ENCODE measurements at places on chromosomes 3 and 15.

GRCh38 chr3:160929595-160929994 lies 173.6 kb downstream of the PPM1L start:
- H3K27ac ChIP-seq, result no peak overlapping the region
- H3K36me3 ChIP-seq, result no peaks in the 10 kb centered on the region
- H3K4me3 ChIP-seq, result no peak overlapping the region
- H3K27me3 ChIP-seq, result no peaks in the 10 kb centered on the region
- H3K4me1 ChIP-seq, result no peaks in the 10 kb centered on the region

- H3K27me3 ChIP-seq, result no peaks in the 10 kb centered on the region
- H3K4me1 ChIP-seq, result no peaks in the 10 kb centered on the region
- no peak for DNase-seq
- no peak overlapping the region for H3K4me3 ChIP-seq
These were observed 4.3 kb upstream of the CCR4 start for GRCh38 chr3:32946973-32947788.

GRCh38 chr3:15064299-15064834 lies 748 bp downstream of the MRPS25 start:
- no peak for DNase-seq
- peak overlapping the region; percentile 51 for H3K27ac ChIP-seq
- peak overlapping the region; percentile 88 for H3K4me3 ChIP-seq
- H3K36me3 ChIP-seq, result peaks cover under 1% of the 10 kb centered on the region
- H3K27me3 ChIP-seq, result no peaks in the 10 kb centered on the region
- peaks cover 18% of the 10 kb centered on the region for H3K4me1 ChIP-seq

GRCh38 chr3:175983379-175983778 lies 1124.2 kb downstream of the NAALADL2 start:
- DNase-seq, result no peak
- no peaks in the 10 kb centered on the region for H3K4me1 ChIP-seq
- no peak overlapping the region for H3K4me3 ChIP-seq
- no peaks in the 10 kb centered on the region for H3K36me3 ChIP-seq

- peak overlapping the region; percentile 4 for H3K27ac ChIP-seq
- DNase-seq, result no peak
- peaks cover 5% of the 10 kb centered on the region for H3K4me1 ChIP-seq
- H3K36me3 ChIP-seq, result peaks cover 8% of the 10 kb centered on the region
These were observed 95.0 kb downstream of the MYLK start for GRCh38 chr3:123789160-123789559.

- H3K36me3 ChIP-seq, result no peaks in the 10 kb centered on the region
- H3K4me3 ChIP-seq, result no peak overlapping the region
- no peak overlapping the region for H3K27ac ChIP-seq
- H3K27me3 ChIP-seq, result no peaks in the 10 kb centered on the region
- no peak for DNase-seq
- H3K4me1 ChIP-seq, result no peaks in the 10 kb centered on the region
These were observed 100.8 kb upstream of the AZI2 start for GRCh38 chr3:28449398-28449797.

- no peaks in the 10 kb centered on the region for H3K27me3 ChIP-seq
- H3K36me3 ChIP-seq, result no peaks in the 10 kb centered on the region
- H3K4me3 ChIP-seq, result no peak overlapping the region
- no peaks in the 10 kb centered on the region for H3K4me1 ChIP-seq
These were observed 141.8 kb downstream of the UBE2E2 start for GRCh38 chr3:23344886-23345285.

GRCh38 chr3:132294906-132295305 lies 22.3 kb upstream of the ACP3 start:
- DNase-seq, result no peak
- no peak overlapping the region for H3K4me3 ChIP-seq
- H3K4me1 ChIP-seq, result no peaks in the 10 kb centered on the region
- no peak overlapping the region for H3K27ac ChIP-seq
- no peaks in the 10 kb centered on the region for H3K27me3 ChIP-seq

- H3K36me3 ChIP-seq, result no peaks in the 10 kb centered on the region
- no peak for DNase-seq
- H3K4me3 ChIP-seq, result no peak overlapping the region
- peak overlapping the region; percentile 62 for H3K27ac ChIP-seq
- peaks cover 16% of the 10 kb centered on the region for H3K4me1 ChIP-seq
These were observed 76.9 kb downstream of the SAMMSON start for GRCh38 chr3:70076396-70076795.

GRCh38 chr3:41575724-41576123 lies 376.4 kb downstream of the CTNNB1 start:
- H3K27me3 ChIP-seq, result no peaks in the 10 kb centered on the region
- H3K27ac ChIP-seq, result no peak overlapping the region
- H3K4me1 ChIP-seq, result peaks cover 6% of the 10 kb centered on the region
- no peak for DNase-seq
- H3K36me3 ChIP-seq, result no peaks in the 10 kb centered on the region

DNA sequence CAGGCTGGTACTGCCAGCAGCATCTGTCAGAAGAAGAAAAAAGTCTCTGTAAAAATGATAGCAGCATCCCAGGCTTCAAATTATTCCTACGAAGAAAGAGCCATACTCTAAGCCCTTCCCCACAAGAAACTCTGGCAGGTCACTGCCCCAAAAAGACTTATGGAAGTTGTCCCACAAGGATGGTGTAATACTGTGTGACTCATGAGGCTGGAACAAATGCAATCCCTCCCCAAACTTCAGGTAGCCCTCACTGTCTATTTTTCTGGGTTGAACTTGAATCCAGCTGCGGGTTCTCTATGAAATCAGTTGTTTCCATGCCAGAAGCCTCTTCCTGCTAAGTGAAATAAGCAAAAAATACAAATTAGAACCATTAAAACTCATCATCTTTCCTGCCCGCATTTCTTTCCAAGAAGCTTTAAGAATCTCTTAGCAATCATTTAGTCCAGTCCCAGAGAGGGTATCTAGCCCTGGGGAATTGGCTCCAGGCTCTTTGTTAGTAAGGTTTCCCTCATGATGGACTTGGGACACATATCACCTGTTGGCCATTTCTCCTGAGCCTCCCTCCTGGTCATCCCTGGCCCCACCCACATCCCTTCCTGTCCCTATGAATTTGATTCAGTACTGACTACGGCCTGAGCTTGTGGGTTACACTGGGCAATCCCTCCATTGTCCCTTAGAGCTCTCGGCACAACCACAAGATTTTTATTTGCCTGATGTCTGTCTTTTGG lies 51.7 kb downstream of the FAM174B start:
- no peaks in the 10 kb centered on the region for H3K36me3 ChIP-seq
- H3K4me1 ChIP-seq, result no peaks in the 10 kb centered on the region
- no peak for DNase-seq
- H3K4me3 ChIP-seq, result no peak overlapping the region

DNA sequence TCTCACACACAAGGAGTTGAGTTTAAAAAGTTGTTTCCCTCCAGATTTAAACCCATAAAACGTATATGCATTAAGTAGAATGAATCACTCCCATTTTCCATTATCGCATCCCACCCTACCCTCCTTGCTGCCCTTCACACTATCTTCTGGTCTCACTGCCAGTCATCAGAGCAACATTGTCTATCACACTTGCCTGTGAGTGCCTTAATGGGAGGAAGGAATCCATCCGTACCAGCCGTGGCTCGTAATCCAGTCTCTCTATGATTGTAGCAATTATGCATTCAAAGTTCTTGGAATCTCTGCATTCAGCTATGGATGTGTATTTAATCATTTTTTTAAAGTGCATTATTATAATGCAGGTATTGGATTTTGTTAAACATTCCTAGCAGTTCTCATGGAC lies 1.9 kb downstream of the TMEM266 start:
- no peak for DNase-seq
- no peaks in the 10 kb centered on the region for H3K36me3 ChIP-seq
- H3K27me3 ChIP-seq, result no peaks in the 10 kb centered on the region
- H3K4me3 ChIP-seq, result no peak overlapping the region

GRCh38 chr3:73432023-73432705 lies 192.6 kb downstream of the PDZRN3 start:
- no peaks in the 10 kb centered on the region for H3K36me3 ChIP-seq
- DNase-seq, result no peak
- peaks cover 5% of the 10 kb centered on the region for H3K4me1 ChIP-seq

GRCh38 chr3:150117076-150117475 lies 146.4 kb upstream of the PFN2 start:
- no peaks in the 10 kb centered on the region for H3K36me3 ChIP-seq
- no peak for DNase-seq
- H3K27me3 ChIP-seq, result no peaks in the 10 kb centered on the region
- no peak overlapping the region for H3K27ac ChIP-seq

DNA sequence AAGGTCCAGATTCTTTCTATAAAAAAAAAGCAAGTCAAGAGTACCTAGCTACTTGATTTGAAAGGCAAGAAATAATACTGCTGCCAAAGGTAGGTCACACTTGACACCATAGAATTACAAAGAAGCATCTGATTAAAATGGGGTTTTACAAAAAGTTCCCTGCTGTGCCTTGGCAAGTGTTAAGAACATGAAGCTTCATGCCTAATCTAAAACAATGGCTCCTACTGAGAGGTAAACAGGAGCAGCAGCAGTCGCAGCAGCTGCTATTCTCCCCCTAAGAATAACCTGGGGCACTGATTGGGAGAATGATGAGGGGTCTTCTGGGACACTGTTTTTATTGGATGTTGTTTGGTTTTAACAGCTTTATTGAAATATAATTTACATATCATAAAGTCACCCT lies 14.1 kb downstream of the UBP1 start:
- no peaks in the 10 kb centered on the region for H3K27me3 ChIP-seq
- no peaks in the 10 kb centered on the region for H3K36me3 ChIP-seq
- H3K4me1 ChIP-seq, result peaks cover 31% of the 10 kb centered on the region
- H3K4me3 ChIP-seq, result no peak overlapping the region
- DNase-seq, result no peak

- H3K4me3 ChIP-seq, result no peak overlapping the region
- H3K4me1 ChIP-seq, result no peaks in the 10 kb centered on the region
- H3K27me3 ChIP-seq, result no peaks in the 10 kb centered on the region
- no peaks in the 10 kb centered on the region for H3K36me3 ChIP-seq
- DNase-seq, result no peak
- no peak overlapping the region for H3K27ac ChIP-seq
These were observed 86.4 kb downstream of the NSMCE3 start for GRCh38 chr15:29183071-29183831.

- H3K27me3 ChIP-seq, result no peaks in the 10 kb centered on the region
- H3K4me3 ChIP-seq, result no peak overlapping the region
- H3K27ac ChIP-seq, result no peak overlapping the region
- H3K4me1 ChIP-seq, result no peaks in the 10 kb centered on the region
- no peak for DNase-seq
- H3K36me3 ChIP-seq, result no peaks in the 10 kb centered on the region
These were observed 190.9 kb downstream of the SLC9A9 start for GRCh38 chr3:143657391-143657790.

GRCh38 chr15:74196175-74196574 lies 6.4 kb downstream of the STRA6 start:
- no peaks in the 10 kb centered on the region for H3K27me3 ChIP-seq
- H3K36me3 ChIP-seq, result no peaks in the 10 kb centered on the region
- no peak for DNase-seq
- peaks cover 14% of the 10 kb centered on the region for H3K4me1 ChIP-seq
- no peak overlapping the region for H3K4me3 ChIP-seq
- H3K27ac ChIP-seq, result no peak overlapping the region

DNA sequence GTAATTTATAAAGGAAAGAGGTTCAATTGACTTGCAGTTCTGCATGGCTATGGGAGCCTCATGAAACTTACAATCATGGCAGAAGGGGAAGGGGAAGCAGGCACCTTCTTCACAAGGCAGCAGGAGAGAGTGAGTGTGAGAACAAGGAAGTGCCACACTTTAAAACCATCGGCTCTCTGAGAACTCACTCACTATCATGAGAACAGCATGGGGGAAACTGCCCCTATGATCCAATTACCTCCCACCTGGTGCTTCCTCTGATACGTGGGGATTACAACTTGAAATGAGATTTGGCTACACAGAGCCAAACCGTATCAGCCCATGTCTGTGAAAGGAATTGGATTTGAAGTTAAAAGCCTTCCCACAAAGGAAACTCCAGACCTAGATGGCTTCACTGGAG lies 39.1 kb downstream of the TKT start:
- no peaks in the 10 kb centered on the region for H3K4me1 ChIP-seq
- H3K27ac ChIP-seq, result no peak overlapping the region
- no peaks in the 10 kb centered on the region for H3K27me3 ChIP-seq
- DNase-seq, result no peak

DNA sequence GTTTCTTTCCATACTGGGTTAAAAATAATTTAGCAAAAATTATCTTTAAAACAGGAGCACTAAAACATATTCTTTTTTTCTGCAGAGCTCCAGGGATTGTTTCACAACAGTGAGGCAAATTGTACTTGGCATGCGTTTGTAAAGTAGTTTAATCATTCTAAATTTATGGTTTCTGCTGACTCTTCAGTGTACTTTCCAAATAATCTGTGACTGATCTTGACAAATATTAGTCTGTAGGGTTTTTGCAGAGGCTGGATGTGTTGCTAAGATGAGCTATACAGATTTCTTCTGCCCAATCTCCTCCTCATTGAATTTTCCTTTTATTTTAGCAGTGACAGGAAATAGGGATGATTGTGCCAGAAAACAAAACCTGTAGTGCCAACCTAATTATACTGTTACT lies 328.0 kb upstream of the MANF start:
- no peaks in the 10 kb centered on the region for H3K4me1 ChIP-seq
- H3K36me3 ChIP-seq, result no peaks in the 10 kb centered on the region
- H3K4me3 ChIP-seq, result no peak overlapping the region
- no peak for DNase-seq

GRCh38 chr3:173173652-173174051 lies 32.6 kb upstream of the SPATA16 start:
- no peaks in the 10 kb centered on the region for H3K27me3 ChIP-seq
- no peaks in the 10 kb centered on the region for H3K4me1 ChIP-seq
- H3K27ac ChIP-seq, result no peak overlapping the region
- no peak for DNase-seq
- no peak overlapping the region for H3K4me3 ChIP-seq

DNA sequence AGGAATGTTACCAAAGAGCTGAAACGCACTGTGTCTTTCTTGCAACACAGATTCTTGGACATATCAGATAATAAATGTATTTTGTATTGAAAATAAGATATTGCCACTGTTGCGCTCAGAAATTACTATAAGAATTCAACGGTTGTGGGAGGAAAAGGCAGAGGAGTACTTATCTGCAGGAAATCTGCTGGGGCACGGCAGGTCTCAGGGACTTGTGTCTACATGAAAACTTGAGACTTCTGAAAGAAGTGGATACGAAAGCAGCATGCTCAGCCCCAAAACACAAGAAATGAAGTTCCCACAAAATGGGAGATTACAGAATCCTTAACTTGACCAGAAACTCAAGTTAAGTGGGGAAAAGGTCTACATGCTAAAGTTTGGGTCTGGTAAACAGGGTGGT lies 86.5 kb downstream of the IGSF11 start:
- no peaks in the 10 kb centered on the region for H3K4me1 ChIP-seq
- no peaks in the 10 kb centered on the region for H3K36me3 ChIP-seq
- DNase-seq, result no peak

DNA sequence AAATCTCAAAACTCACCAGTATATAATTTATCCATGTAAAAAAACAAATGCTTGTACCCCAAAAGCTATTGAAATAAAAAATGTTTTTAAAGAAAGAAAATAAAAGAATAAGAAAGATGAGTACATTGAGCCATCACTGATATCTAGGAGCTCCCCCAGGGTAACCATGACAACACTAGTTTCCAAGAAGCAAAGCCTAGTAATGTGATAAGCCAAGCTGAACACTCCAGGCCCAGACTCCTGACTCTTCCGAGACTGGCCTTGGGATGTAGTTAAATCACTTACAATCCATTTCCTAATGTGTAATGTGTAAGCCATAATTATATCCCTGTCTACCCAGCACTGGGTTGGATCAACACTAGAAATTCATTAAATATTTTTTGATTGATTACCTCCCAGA lies 21.1 kb upstream of the ATP8B4 start:
- H3K4me1 ChIP-seq, result no peaks in the 10 kb centered on the region
- DNase-seq, result no peak
- H3K4me3 ChIP-seq, result no peak overlapping the region

- peak overlapping the region; percentile 19 for H3K27ac ChIP-seq
- H3K4me3 ChIP-seq, result no peak overlapping the region
- no peaks in the 10 kb centered on the region for H3K36me3 ChIP-seq
These were observed 81.5 kb downstream of the SMAD3 start for GRCh38 chr15:67146875-67147381.
